ENCODE measurements at places on chromosomes 4 and X.

- no peak for DNase-seq
Observed at GRCh38 chr4:95831166-95831565, 8.7 kb upstream of the PDHA2 start.

DNA sequence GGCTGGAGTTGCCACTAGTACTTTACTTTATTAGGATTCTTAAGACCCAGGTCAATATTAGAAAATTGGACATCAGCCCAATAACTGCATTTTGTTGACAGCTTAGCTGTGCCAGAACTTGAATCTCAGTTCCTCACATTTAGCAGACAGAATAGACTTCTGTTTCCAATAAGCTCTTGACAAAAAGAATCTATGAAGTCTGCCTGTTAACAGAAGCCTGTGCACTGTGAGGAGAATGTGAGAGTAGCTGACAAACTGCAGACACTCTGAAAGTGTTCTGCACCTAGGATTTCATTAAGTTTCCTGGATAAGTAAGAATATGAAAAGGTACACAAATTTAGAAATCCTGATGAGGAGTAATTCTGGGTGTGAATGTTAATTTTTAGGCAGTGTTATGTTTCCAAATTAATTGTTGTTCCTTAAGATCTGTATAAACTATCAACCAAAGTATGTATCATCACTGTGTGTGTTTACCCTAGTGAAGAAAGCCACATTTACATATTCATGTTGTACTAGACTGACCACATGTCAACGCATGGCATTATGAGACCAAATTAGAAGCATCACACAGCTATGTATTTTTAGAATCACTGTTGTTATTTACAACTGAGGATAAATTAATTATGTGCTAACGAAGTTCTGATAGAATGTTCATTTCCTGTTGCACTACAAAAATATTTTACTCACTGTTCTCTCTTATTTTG is 756.4 kb upstream of the IGFBP7 start:
- no peak for DNase-seq

DNA sequence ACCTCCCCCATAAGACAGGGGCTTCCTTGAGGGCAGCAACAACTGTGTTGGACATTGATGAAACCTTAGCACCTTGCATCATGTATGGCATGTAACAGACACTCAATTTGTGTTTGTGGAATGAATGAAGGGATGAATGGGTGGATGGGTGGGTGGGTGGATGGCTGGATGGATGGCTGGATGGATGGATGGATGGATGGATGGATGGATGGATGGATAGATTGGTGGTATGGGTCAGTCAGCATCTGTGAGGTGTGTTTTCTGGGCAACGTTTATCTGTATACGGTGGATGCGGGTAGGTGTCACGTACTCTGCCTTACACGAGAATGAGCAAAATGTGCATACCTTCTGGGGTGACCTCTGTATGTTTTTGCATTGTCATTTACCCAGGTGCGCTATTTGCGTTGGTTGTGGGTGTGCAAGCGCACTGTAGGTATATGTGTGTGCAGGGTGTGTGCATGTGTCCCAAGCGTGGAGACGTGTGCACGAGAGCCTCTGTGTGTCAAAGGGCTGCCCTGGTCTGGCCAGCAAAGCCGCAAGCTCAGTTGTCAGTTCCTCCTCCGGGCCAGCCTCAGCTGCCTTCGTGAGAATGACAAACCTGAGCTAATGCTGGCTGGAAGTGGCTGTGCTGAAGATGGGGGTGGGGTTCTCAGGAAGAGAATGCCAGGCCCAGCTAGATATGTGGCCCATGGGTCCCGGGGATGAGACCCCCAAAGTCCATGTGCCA is 26.5 kb downstream of the ELF4 start:
- DNase-seq, result no peak

DNA sequence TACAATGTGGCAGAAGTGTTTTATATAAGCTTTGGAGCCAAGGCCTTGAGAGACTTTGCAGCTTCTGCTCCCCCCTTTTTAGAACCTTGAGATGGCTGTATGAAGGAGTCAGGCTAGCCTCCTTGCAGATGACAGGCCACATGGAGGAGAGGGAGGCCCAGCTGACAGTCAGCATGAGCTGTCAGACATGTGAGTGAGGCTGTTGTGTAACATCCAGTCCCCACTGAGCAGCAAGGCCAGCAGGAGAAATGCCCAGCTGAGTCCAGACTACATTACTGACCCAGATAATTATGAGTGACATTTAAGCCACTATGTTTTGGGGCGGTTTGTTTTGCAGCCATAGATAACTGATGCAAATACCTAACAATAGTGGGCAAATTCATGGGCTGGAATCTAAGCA is 515.3 kb upstream of the ARX start:
- DNase-seq, result no peak

DNA sequence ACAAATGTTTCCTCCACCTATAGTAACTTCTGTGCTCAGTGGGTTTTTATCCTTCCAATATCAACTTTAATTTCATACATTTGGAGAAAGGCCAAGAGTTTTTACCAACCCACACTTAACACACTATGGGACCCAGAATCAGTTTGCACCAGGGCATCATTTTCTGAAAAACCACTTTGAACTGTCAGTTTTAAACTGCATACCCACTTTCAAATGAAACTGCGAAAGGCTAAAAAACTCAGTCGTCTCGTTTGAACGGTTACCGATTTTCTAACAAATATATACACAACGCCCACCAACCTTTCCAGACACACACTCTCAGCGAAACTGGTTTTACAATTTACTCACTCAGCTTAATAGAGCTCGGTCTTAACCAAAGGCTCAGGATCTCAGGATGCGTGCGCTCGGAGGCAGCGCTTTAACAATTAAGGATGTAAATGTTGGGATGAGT is 376 bp downstream of the ABCG2 start:
- DNase-seq, result peak; percentile 6

DNA sequence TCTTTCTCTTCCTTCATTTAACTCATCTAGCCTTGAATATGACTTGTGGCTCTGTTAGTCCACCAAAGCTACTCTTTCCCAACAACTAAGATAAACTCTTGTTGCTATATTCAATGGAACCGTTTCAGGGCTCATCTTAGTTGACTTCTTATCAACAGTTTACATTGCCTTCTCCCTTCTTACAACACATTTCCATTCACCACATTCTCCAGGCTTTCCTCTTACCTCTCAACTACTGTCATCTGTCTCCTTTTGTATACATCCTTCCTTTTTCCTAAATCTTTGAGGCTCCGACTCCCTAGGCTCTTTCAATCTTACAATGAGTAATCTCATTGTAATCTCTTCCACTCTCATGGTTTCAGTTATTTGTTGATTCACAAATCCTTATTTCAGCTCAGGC is 58.5 kb downstream of the NCAPG start:
- DNase-seq, result no peak

GRCh38 chr4:129337228-129337620 is 241.3 kb downstream of the C4orf33 start:
- no peak for DNase-seq

GRCh38 chr4:176013476-176014247 is 52.0 kb upstream of the WDR17 start:
- DNase-seq, result no peak

- no peak for DNase-seq
Observed at GRCh38 chr4:140754918-140755773, 1.0 kb downstream of the TBC1D9 start.

DNA sequence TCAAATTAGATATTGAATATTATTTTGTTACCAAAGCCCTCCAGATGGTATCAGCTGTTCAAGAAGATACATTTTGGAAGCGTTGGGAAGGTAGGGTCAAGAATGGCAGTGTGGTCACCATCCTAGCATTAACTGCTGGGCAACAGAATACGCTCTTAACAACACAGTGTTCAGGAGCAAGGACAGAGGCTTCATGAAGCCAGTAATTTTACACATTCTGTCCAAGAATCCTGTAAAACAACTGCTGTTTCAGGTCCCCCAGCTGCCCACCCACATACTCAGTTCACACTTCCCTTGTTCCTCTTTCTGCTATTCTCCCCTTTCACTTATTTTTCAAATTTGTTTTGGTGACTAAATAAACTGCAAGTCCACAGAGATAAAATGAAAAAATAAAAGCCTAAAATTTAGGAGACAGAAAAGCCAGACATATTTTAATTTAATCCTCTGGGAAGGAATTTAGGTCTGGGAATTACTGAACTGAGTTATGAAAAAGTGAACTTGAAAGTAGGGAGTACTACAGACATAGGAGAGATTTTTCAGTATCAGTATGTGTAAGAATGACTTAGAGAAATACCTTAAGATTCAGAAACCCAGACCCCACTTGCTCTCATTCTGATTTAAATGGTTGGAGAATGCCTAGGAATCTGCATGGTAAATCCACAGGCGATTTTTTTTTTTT is 406.7 kb downstream of the MAPK10 start:
- DNase-seq, result no peak

- DNase-seq, result no peak
Observed at GRCh38 chr4:177532358-177532757, 90.1 kb upstream of the AGA start.

DNA sequence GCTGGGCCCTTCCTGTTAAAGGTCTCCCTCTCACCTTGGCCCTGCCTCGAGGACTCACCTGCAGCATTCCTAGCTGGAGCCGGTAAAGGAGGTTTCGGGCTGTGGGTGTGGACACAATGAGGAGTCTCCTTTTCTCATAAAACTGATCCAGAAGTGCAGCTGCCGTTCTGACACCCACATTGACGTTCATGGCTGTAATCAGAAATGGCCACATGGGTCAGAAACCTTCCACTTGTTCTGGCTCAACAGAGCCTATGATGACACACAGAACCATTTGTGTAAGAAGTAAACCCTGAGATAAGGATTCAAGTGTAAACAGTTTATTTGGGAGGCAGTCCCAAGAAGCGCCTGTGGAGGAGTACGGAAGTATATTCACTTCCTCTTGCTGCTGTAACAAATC is 63.8 kb downstream of the SRPX start:
- no peak for DNase-seq

- no peak for DNase-seq
Observed at GRCh38 chr4:152970102-152970820, 34.1 kb downstream of the FHDC1 start.

DNA sequence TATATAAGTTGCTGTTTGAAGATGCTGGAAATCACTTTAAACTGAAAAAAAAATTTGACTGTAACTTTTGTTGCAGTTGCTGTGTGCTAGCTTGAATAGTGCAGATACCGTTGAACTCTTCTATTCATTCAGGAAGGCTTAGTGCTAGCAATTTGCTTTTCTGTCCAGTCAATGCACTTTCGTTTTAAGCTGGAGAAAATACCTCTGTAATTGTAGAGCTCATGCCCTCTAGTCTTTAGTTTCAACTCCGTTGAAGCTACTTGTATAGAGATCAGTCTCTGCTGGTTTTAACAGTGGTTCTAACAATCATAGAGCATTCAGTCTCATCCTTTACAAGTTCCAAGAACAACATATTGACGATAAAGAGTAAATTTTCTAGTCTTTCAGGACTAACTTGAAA is 49.0 kb upstream of the TRPC3 start:
- DNase-seq, result no peak

DNA sequence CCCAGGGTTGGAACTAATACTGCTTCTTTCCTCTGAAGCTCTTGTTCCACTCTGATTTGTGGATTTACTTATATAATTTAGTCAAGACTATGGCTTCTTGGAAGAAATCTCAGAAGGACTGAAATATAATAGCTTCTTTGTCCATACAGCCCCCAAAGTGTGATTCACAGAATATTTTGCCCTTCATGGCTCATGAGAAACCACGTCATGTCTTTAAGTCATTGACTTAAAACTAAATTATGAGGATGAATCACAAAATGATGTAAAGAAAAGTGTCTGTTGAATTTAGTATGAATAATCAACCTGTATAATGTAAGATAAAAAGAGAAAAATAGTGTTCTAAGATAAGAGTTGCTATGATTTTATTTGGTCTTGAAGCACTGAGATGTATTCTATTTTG is 43.3 kb upstream of the AGA start:
- no peak for DNase-seq
